ENCODE measurements at places on chromosomes 13 and 19.
A peak's percentile ranks its signal among the peaks of the same experiment; 100 is the strongest.

GRCh38 chr13:114204894-114205293 lies 25.8 kb downstream of the CFAP97D2 start:
- no peak for DNase-seq

DNA sequence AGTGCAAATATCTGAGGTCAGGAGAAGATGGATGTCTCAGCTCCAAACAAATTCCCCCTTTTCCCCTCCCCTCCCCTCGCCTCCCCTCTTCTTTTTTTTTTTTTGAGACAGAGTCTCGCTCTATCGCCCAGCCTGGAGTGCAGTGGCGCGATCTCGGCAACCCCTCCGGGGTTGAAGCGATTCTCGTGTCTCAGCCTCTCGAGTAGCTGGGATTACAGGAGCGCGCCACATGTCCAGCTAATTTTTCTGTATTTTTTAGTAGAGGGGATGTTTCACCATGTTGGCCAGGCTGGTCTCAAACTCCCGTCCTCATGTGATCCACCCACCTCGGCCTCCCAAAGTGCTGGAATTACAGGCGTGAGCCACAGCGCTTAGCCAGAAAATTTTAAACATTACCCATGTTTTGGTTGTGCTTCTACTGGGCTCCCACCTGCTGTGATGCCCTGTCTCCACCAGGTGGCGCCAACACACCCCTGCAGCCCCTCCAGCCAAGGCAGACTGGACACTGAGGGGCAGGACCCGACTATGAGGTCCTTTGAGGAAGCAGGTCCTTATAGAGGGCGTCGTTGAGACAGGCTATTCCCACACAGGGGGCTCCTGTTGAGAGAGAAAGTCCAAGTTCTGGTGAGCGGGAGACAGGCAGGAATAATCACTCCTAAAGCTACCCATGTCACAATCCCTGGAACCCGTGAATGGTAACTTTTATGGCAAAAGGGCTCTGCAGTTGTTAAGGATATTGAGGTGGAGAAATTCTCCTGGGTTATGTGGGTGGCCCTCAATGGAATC lies 6.3 kb downstream of the ERICH4 start:
- DNase-seq: peak; percentile 64

GRCh38 chr19:58095328-58095727 lies 2.7 kb downstream of the ZSCAN18 start:
- DNase-seq: no peak

DNA sequence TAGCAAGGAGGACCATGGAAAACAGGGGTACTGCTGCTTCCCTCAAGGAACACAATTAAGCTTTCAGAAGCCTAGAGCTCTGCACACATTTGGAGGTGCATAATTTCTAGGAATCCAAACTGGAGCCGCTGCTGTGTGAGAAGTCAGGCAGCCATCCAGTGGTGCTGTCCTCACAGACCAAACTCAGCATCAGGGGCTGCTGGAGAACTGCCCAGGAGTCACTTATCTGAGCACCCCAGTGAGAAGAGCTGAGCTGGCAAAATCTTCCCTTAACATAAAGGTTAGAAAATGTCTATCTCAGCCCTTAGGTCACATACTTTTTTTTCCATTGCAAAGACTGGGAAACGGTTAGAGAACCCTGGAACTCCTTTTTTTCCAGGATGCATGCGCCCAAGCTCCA lies 72.8 kb downstream of the ATP7B start:
- DNase-seq: no peak

All from AML-193 (cell line).